HAP-1 (cell line): ENCODE measurements at places on chromosomes 5 and 9.

DNA sequence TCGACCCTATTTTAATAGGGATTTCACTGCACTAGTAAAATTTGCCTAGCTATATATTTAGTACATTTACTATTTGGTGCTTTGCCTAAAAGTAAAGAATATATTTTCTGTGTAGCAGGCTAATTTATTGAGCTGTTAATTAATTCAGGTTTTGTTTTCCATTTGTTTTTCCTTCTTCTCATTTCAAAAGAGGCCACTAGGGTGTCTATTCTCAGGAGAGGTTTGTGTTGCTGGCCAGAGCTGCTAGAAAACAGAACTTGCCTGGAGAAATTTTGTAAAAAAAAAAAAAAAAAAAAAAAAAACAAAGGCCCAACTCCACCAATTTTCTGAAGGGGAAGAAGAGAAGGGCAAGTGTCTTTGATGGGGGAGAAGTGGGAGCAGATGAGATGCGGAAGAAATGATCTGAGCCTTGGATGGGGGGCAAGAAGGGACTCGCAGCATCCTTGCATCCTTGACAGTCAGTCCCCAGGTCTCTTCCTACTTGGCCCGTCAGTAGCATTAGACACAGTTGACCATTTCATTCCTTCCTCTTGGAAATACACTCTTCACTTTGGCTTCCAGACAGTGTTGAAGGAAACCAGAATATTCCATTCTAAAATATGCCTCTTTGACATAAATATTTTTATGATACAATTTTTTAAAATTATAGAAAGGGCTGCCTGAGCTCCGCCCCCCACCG lies 318.5 kb downstream of the TRPM3 start:
- no peak for DNase-seq

DNA sequence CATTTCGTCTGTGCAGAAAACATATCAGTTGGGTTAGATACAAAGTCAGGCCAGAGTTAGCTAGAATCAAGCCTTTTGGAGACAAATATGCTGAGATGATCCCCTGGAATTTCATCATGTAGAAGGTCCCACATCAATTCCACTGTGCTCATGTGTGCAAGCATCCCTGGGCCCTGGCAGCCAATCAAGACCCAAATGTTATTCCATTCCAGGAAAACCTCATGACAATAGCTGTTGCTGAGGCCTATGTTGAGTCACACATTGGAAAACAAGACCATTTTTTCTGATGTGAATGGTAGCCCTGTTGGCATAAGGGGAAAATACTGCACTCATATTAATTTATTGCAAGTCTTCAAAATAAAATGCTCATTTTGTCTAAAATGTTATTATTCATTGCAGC lies 11.5 kb downstream of the SPOCK1 start:
- no peak for DNase-seq

DNA sequence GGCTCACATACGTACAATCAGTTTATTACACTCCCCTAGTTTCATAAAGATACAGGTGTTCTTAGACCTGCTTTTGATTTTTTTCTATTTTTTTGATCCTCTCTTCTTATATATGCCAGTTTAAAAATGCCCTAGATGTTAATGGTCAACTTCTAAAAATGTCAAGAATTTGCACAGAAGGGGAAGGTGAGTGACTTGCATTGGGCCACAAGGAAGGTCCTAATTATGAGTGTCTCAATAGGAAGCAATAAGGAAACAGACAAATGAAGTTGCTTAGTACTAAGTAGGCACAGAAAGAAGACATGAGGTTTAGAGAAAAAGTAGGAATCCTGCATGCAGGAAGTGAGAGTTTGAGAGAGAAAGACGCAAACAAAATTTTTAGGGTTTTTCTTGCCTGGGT lies 3.2 kb upstream of the CCDC171 start:
- no peak for DNase-seq

DNA sequence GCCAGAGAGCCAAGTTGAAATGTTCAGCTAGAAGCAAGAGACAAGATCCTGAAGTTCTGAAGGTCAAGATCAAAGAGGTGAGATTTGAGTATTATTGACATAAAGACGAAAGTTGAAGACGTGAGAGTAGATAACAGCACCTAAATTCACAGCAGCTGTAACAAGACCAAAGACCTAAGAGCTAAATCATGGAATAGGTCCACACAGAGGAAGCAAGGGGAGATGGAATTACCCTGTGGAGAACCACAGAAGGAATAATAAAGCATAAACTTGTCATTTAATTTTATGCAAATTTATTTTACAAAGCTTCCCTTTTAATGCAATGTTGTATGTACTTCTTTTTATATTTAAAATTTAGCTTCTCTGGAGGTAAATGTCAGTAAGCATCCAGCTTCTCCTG lies 523.7 kb downstream of the NR2F1-AS1 start:
- DNase-seq = no peak

- no peak for DNase-seq
These were observed 10.4 kb downstream of the TMOD1 start for GRCh38 chr9:97511655-97512427.
